ENCODE measurements at places on chromosomes 1 and 21. TPM values are rescaled to one million over a fixed set of nuclear protein-coding genes. Genes with fewer than 3 reads are reported as not detected.

Gene HOOK1
- not detected for total RNA-seq

Gene FAM167B
- 23.5 TPM for total RNA-seq

Gene BCAN
- not detected for total RNA-seq

Gene BCL2L15
- under 0.01 TPM for total RNA-seq

Gene THEM5
- total RNA-seq = not detected

Gene PPM1J
- 0.49 TPM for total RNA-seq

Gene DDR2
- 1.1 TPM for total RNA-seq

Gene CD1E
- total RNA-seq = not detected

All from bladder microvascular endothelial cell (primary cell).